ENCODE measurements at places on chromosomes 5 and 9.

GRCh38 chr9:110029429-110029955, 178.5 kb downstream of the C9orf152 start:
- DNase-seq, result no peak

DNA sequence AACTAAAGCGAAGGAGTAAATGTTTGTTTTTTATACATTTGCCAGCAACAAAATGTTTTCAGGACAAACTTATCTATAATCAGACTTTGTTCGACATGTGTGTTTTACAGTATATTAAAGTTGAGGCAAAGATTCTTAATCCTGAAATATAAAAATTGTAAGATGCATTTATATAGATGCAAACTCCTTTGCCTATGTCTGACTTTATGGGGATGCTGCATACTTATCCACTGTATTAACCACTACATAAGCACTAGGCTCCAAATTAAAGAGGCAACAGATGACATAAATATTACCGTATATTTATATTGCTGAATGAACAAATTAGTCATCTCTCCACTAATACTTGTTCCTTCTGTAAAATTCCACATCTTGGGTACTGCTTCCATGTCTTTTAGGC, 882.7 kb upstream of the ARRDC3 start:
- no peak for DNase-seq

DNA sequence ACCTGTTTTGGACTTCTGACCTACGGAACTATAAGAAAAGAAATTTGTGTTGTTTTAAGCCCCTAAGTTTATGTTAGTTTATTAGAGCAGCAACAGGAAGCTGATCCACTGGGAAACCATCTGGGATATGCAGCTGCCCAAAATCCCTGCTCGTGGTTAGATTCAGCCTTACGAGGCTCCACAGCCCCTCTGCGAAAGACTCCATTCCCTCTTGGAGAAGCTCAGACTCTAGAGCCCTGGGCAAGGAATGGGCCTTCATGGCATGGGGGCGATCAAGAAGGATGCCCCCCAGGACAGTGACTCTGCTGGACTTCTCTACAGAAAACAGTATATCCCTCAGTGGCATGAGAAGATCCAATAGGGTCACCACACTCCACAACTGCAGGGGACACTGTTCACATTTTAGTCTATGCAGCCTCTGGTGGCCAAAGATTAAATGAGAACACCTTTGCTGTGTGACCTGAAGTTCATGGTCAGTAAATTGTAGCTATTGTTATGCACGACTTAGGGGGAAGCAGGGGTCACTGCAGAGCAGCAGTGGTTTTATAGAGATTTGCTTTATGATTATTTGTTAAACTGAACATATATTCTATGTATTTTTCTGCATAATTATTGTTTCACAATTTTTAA, 21.1 kb downstream of the IRF1 start:
- DNase-seq, result no peak

GRCh38 chr9:11142965-11143738, 530.4 kb upstream of the PTPRD start:
- no peak for DNase-seq

DNA sequence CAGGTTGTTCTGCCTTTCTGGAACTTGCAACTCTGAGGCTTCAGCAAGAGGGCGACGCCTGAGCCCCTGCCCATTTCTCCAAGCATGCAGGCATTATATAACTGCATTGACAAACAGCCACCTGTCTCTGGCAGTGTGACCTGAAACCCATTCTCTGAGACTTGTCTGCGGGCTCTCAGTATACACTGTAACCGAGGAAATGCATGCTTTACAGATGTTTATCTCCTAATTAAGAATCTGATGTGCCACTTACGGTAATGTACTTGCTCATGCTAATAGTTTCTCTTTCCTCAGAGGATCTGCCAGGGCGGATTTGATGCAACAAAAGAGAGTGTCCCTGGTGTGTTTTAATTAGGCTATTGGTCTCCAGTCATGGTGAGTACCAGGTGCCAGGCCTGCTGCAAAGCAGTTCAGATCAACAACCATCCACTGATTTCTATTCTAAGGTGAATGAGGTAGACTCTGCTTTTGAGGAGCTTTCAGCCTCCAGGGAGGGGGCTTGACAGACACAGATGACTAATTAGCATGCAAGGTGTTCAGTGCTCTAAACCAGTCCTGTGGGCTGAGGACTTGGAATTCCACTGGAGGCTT, 593.7 kb upstream of the KLF4 start:
- DNase-seq, result no peak

DNA sequence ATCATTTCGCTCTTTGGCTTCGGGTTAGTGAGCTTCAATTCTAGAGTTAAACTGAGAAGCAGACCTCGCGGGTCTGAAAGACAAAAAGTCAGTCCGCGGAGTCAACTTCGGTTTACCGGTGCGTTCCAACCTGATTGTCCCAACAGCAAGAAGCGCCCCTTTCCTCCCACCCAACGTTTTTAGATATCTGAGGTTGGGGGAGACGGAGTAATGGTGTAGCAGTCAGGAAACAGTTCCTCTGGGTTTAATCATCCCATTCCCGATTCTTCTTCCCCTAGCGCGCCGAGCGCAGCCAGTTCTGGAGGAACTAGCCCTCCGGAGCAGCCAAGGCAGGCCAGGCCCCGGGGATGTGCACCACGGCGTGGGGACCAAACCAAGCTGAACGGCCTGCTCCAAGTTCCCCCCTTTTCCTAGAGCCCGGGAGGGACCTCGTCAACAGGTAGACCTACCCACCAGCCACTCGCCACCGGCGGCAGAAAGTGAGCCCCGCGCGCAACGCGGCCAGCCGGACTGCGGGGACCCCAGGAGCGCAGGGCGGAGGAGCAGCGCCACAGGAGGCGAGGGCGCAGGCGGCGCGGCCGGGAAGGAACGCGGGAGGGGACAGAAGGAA, 622 bp upstream of the ISL1 start:
- DNase-seq, result no peak

- DNase-seq, result no peak
Observed at GRCh38 chr5:9284272-9284671, 261.6 kb downstream of the SEMA5A start.

DNA sequence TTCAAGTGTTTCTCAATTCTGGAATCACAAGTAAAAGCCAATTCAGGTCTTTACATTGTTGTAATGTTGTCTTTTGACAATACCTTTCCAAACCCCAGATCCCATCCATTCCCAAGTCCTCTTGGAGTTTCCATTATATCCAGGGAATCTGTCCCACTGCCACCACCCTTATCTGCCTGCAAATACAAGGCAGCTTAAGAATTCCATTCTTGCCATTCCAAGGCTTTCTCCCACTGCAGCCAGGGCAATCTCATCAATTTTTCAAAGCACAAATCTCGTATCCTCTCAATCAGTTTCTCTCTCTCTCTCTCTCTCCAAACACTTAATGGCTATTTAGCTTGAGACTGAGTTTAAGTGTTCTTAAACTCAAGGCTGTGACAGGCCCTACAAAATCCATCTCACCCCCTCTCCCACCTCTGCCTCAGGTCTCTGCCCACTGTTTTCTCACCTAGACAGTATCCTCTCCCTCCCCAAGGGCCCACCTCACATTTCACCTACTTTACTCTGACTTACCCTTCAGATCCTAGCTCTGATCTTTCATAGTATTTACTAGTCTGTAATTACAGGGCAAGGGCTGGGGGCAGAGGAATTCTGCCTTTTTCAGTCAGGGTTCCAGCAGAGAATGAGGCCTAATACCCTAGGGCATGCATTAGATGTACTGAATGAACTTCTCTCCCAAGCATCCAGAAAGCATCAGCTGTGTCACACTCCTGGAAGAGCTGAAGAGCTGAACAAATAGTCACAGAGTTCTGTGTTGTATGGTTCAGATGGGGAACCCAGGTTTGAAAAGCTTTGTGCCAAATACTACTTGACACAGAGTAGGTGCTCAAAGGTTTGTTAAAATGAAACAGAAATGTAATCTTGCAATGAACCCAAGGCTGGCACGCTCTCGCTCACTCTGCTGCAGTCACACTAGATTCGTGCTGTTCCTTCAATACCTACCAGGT, 46.0 kb downstream of the RAPGEF1 start:
- no peak for DNase-seq

DNA sequence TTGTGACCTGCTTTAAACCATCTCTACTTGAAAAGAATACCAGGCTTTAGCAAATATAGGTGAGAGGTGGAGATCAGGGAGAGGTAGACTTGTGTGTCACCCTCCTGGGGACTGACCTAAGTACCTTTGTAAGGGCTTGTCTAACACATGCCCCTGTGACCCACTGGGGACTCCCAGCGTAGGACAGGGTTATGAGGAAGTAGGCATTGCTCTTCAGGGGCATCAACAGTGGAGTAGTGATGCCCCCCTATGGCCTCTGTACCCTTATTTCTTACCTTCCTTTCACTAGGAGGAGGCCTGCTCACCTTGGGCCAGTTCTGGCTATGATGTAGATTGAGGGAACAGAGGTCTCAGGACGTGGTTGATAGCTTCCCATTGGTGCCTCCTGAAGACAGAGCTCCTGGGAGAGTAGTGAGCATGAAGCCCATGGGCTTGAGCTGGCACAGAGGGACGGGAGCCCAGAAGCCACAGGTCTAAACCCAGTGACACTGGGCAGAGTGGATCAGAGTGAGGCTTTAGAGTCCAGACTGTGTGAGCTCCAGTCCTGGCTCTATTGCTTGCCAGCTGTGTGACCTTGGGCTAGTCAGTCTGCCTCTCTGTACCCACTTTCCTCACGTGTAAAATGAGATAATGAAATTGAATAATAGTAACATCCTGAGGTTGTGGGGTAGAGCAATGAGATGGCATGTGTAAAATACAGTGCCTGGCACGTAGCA, 191.7 kb downstream of the AOPEP start:
- no peak for DNase-seq

GRCh38 chr9:126618585-126619360, 5.0 kb downstream of the LMX1B start:
- no peak for DNase-seq

GRCh38 chr9:93390953-93391515, 60.5 kb upstream of the FAM120A start:
- DNase-seq, result no peak

DNA sequence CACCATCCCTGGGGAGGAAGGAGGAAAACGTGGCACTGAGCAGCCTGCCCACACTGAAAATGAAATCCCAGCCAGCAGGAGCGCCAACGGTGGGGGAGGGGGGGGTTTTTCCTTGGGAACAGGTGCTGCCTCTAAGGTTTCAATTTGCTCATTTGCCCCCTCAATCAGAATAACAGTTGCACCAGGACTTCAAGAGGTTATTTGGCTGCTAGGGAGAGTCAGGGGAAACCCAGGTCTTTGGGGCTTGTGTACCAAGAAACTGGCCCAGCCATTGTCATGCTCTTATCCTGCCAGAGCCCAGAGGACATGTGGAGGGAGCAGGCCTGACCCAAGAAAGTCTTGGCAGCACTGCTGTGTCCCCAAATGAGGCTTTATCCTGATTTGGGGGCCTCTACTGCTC, 66.5 kb downstream of the NDFIP1 start:
- DNase-seq, result no peak

- no peak for DNase-seq
Observed at GRCh38 chr5:180642779-180643178, 6.6 kb downstream of the FLT4 start.

DNA sequence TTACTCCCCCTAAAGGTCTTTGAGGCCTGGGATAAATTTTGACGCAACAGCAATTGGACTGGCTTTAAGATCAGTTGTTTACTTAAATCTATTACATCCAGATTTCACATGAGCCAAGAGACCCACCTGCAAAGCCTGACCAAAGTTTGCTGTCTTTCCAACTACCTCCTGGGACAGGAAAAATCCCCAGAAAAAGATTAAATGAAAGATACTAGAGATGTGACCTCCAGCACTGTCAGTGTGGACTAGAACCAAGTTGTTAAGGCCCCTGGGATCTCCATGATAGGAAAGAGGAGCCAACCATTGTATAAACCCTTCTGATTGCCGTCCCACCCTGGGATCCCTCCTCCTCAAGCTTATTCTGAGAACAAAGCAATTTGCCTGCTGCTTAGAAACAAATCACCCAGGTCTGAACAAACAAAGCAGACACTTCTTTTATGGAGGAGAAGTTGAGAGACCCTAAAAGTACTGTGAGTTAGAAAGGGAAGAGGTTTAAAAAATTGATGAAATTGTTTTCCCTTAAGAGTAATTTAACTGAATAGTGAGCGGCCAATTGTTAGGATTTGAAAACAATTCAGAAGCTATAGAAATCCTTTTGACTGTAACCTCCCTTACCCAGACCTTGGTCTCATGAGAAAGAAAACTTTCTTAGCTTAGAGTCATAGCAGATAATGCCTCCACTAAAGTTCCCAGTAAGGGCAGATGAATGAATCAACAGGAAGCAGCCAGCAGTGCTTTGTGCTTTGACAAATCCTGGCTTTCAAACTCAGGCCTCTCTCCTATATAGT, 255.2 kb downstream of the TMEM167A start:
- DNase-seq, result no peak

DNA sequence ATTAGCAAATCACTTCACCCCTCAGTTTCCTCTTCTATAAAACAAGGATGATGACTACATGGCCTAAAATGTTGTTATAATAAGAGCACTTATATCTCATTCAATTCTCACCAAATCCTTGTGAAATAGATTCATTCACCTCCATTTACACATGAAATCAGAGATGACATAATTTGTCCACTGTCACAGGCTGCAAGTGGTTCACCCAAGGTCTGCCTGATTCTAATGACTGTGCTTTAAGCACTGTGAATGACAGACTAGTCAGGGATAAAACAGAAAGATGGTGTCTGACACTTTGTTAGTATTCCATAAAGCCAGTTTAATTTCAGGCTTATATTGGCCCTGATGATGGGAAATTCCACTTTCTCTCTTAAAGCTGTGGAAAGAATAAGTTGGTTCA, 209.5 kb downstream of the MAPKAP1 start:
- DNase-seq, result no peak
